Stimulated activated CD8-positive, alpha-beta memory T cell treated with anti-CD3 and anti-CD28 coated beads, Interleukin-4, amount 100 ng/mL, for 24 hours (primary cell): ENCODE measurements at places on chromosomes 6 and 20.

- DNase-seq, result no peak
Measured at GRCh38 chr6:99993533-99994251, at the start of gene MCHR2. MCHR2 (minus strand) TSS chr6:99994223; CDS start chr6:99956147, 38,076 bp downstream.

GRCh38 chr6:2450546-2450945, 205.1 kb upstream of the GMDS start:
- no peak for DNase-seq

DNA sequence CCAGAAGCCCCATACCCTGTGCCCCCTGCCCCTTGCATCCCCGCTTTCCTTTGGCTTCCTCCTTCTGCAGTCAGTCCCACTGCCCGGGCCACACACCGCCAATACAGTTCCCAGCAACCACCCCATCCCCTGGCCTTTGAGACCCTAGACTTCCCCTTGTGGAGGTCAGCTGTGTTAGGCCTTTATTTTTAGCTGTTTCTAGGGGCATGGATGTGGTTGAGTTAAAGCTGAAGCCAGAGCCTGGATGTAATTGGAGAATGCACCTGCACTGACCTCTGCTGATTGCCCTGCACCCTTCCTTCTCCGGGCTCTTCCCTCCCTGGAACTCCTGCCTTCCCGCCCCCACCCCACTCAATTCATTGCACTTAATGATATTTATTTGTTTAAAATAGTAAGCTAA, 33.9 kb downstream of the LYRM2 start:
- DNase-seq, result no peak

DNA sequence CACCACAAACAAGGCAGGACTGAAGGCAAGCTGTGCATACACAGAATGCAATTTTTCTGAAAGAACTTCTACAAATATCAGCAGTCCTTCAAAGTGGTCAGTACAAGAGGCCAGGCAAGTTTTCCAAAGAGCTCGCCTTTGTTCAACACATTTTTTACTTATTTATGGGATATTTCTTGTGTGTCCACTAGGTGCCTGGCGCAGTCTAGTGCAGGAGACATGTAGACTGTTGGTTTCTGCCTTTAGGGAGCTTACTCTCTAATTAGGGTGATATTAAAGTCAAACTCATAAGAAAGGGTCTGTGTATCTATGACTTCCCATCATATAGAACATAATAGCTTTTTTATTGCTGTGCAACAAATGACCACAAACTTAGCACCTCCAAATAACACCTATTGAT, 21.2 kb upstream of the VEGFA start:
- no peak for DNase-seq

DNA sequence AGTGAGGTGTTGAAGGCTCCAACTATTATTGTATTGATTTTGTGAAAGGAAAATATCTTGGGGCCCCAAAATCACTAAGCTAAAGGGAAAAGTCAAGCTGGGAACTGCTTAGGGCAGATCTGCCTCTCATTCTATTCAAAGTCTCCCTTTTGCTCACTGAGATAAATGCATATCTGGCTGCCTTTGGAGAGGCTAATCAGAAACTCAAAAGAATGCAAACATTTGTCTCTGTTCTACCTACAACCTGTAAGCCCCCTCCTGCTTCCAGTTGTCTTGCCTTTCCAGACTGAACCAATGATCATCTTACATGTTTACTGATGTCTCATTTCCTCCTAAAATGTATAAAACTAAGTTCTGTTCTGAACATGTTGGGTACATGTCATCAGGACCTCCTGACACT, 125.9 kb downstream of the HTR1B start:
- DNase-seq, result no peak

- no peak for DNase-seq
Measured at GRCh38 chr20:24098886-24099285, 110.3 kb upstream of the GGTLC1 start.

DNA sequence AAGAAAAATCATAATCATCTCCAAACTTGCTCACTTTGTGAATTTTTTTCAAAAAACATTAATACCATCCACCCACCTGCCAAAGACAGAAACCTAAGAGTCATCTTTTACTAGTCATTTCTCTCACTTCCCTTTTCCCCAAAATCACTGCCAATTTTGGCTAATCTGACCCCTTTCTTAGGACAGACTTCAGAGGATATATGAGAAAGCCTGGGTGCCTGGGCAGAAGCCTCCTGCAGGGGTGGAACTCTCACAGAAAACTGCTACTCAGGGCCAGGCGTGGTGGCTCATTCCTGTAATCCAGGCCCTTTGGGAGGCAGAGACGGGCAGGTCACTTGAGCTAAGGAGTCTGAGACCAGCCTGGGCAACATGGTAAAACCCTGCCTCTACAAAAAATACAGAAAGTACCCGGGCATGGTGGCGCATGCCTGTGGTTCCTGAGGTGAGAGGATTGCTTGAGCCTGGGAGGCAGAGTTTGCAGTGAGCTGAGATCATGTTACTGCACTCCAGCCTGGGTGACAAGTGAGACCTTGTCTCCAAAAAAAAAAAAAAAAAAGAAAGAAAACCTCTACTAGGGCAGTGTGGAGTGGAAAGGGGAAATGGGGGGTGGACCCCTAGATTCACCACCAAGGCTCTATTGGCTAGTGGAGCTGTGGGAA, 3.8 kb downstream of the DEK start:
- DNase-seq, result peak; percentile 12

DNA sequence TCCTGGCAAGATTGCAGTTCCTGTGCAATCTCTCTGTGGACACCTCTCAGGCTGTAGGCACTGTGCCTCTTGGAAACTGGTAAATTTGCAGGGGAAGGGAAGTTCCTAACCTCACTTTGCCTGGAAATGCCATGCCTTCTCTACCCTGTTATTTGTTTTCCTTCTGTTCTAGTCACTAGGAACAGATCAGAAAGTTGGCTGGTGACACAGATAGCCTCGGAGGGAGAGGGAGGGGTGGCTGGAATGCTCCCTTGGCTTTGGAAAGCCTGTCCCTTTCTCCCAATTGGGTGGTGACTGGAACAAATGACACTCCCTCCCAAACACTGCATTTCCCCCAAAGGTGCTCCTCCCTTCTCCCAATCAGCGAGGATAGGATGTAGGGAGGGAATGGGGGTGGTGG, 131.5 kb upstream of the F13A1 start:
- DNase-seq, result no peak

DNA sequence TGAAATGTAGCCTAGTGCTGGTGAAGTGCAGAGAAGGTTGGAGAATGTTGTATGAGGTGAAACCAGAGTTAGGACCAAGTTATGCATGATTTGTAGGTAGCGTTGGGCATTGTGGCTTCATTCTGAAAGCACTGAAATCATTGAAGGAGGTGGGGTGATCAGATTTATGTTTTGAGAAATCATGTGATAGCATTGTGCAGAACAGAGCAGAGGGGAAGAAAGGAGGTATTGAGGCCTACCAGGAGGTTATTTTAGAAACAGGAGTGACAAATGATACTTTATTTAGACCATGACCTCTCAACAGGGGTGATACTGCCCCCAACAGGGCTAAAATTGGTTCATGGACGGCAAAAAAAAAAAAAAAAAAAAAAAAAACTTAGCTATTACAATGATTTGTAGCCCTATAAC, 15.6 kb upstream of the HMGN3 start:
- no peak for DNase-seq

DNA sequence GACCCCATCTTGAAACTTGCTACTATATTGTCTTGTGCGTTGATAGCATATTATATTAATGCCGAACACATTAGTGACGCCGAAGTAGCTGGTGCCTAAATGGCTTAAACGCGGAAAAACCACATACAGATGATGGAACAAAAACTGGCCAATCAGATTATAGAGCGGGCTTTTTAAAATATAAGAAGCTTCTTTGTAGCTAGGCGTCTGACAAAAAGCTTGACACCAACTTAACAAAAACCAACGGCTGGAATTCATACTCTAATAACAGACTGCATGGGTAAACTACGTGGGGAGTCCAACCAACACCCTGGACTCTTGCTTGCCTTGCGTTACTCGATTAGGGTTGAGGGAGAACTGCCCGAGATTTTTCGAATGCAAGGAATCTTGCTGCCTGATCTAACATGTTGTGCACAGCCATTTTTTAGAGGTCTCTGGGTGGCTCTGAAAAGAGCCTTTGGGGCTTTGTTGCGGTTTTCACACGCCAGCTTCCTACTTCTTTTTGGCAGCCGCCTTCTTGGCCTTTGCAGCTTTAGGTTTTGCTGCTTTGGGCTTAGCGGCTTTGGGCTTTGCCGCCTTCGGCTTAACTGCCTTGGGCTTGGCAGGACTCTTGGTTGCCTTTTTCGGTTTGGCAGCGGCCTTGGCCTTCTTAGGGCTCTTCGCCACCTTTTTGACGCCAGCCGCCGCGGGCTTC, 45.7 kb downstream of the OR2B2 start:
- DNase-seq, result no peak
